Right atrium auricular region (tissue), 2 donors: ENCODE measurements at places on chromosomes 5 and 9. TPM values are rescaled to one million over a fixed set of nuclear protein-coding genes. Genes with fewer than 3 reads are reported as not detected.

FBP2 gene
- not detected for total RNA-seq

DNA sequence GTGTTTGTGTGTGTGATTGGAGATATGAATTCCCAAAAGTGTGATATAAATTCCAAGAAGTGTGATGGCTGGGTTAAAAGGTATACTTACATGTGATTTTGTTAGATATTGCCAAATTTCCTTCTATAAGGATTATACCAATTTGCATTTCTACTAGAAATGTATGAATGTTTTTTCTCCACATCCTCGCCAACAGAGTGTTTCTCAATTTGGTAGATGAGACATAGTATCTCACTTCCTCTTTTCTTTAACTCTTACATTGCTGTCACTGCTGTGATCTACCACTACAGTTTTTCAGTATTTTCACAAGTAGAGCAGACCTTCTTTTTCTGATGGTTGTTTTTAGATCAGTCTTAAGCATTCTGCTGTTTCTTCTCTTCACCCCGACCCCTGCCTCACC lies 111.3 kb downstream of the FER start:
- DNase-seq, result no peak

- no peak for DNase-seq
Measured at GRCh38 chr5:171310212-171310818, 1.3 kb downstream of the TLX3 start.

DNA sequence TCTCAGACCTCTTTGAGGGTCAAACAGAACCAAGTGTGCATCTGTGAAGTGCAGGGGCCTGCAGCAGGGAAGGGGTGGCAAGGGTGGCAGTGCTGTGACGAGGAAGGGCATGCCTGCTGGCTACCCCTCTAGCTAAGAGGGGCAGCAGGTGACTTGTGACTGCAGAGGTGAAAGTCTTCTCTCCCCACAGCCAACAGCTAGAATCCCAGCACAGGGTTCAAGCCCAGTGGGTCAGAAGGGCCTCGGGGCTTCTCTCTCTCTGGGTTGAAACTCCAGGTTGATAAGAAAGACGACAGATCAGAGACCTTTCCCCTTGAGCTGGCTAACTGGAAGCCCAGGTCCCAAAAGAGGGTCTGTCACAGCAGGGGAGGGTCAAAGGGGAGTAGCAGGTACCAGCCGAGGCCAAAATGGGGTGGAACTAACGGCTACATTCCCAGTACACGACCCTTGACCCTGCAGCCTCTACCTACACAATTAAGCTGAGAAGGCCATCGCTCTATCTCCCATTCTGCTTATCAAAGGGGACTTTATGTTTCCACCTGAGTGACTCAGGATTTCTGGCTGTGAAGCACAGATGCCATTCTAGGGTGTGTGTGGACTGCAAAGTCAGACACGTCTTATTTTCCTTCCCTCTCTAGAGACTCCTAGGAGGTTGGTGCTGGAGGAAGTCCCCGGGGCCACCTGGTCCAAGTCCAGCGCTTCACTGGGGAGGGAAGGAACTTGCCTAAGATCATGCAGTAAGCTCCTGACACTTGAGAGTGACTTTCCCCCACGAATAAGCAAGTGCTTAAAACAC lies 14.6 kb downstream of the ANKS6 start:
- peak; percentile 49 for DNase-seq

GRCh38 chr5:169812786-169813185 lies 167.5 kb downstream of the INSYN2B start:
- no peak for DNase-seq

- DNase-seq, result no peak
Measured at GRCh38 chr5:102119252-102119651, 176.8 kb downstream of the SLCO4C1 start.

- no peak for DNase-seq
Measured at GRCh38 chr9:124128568-124129166, 117.1 kb downstream of the LHX2 start.
